D721Med (cell line): ENCODE measurements at places on chromosomes 2 and 18.

- no peak for DNase-seq
These were observed 56.0 kb downstream of the TRAPPC12 start for GRCh38 chr2:3435445-3435844.

- DNase-seq, result no peak
These were observed 37.0 kb upstream of the GRHL1 start for GRCh38 chr2:9914384-9915065.

GRCh38 chr2:98281607-98282006 is 64.6 kb upstream of the CNGA3 start:
- no peak for DNase-seq

DNA sequence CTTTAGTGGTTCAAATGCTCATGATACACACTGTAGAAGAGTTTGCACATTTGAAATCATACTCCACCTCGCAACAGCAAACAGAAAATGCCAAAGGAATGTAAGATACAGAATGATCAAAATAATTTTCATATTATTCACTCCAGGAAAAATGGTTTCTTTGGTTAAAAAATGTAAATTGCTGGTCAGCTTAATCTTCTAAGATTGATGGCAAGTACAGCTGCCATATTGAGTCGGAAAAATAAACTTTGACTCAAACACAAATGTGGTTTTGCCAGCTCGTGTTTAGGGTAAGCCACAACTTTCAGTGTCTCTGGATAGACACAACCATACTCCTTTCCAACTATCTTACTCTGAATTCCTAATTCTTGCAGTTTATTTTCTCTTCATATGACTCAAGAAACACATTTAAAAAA is 154.9 kb upstream of the SMIM21 start:
- DNase-seq, result no peak

DNA sequence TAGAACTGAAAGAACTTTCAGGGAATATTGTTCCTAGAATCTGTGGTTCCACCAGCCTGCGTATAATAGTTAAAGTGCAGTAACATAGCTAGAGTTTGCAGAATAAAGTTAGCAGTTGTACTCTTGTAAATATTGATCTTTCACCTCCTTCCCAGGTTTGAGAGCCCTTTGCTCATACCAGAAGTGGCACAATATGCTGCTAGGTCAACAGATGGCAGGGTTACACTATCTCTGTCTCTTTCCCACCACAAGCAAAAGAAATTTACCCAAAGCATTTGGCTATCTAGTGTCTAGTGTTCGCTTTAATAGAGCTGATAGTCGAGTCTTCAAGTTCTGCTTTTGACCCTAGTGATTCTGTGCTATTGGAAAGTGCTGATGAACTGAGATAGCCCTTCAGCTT is 119.0 kb upstream of the KLHL14 start:
- DNase-seq, result no peak

GRCh38 chr2:54636415-54637139 is 86.9 kb upstream of the EML6 start:
- no peak for DNase-seq

DNA sequence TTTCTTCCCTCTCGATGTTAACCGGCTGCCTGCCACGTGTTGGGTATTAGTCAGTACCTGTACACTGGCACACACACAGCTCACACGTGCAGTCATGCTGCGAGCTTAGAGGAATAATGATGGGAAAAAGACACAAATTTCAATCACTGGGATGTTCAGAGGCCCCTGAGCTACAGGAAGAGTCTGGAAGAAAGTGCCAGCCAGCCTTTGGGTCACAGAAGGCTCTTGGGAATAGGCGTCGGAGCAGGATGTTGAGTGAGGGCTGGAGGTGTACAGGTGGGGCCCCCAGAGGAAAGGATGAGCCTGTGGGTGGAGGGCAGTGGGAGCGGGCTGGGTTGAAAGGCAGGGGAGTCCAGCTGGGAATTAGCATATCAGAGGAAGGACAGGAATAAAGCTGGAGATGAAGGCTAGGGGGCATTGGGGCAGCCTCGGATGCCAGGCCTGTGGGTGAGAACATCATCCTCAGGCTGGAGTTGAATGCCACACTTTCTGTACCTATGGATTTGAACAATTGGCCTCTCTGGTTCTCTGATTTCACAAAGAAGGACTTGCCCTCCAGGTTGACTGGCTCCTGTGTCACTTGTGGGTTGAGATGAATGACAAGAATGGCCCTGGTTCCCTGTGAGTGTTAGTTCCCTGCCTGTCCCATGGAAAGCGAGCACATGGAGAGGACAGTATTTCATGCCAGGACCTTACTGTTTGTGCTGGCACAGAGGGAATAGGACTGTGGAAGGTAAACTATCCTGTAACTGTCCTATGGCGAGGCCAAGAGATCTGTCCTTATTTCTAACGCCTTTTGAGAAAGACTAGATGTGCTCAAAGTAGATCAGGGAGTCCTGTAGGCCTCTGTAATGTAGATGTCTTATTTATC is 40.6 kb downstream of the GREB1 start:
- no peak for DNase-seq

GRCh38 chr2:96498021-96498431 is 7.1 kb downstream of the NEURL3 start:
- DNase-seq, result no peak

- DNase-seq, result no peak
These were observed 79.0 kb downstream of the LBH start for GRCh38 chr2:30310371-30310770.

GRCh38 chr2:187546762-187547333 is 7.4 kb downstream of the TFPI start:
- no peak for DNase-seq

GRCh38 chr18:47265197-47265596 is 13.7 kb upstream of the SKOR2 start:
- DNase-seq, result no peak

DNA sequence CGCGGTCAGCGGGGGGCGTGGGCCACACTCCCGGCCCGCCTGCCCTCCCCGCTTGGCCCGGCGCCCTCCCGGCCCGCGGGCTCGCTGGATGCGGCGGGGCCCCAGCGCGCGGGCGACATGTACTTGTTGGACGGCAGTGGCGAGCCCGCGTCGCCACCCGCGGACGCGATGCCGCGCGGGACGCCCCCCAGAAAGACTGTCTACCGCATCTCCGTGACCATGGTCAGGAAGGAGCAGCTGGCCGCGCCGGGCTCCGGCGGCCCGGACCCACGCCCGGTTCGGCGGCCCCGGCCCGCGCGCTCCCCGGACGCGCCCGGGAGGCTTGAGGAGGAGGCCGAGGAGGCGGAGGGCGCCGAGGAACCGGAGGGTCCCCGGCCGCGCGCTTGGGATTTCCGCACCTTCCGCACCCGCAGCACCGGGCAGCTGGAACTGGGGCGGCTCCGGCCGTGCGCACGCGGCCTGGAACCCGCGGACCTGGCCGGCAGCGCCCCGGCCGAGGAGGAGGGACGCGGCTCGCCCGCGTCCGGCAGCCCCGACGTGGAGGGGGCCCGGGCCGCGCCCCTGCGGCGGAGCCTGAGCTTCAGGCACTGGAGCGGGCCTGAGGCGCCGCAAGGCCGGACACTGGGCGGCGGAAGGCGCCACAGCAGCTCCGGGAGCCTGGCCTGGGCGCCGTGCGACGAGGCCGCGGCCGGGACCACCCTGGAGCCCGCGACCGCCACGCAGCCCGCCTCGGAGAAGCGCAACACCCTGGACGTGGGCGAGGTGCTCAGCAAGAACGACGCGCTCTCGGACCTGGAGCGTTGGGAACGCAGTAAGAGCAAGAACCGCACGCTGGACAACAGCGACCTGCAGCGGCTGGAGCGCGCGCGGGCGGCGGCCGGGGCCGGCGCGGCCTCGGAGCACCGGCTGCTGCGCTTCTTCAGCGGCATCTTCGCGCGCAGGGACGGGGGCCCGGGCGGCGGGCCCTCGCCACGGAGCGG is 176.4 kb downstream of the AGAP1 start:
- no peak for DNase-seq

- no peak for DNase-seq
These were observed 61.0 kb downstream of the RPL37A start for GRCh38 chr2:216559625-216560156.

GRCh38 chr18:65623676-65624075 is 127.1 kb upstream of the CDH7 start:
- DNase-seq, result no peak

DNA sequence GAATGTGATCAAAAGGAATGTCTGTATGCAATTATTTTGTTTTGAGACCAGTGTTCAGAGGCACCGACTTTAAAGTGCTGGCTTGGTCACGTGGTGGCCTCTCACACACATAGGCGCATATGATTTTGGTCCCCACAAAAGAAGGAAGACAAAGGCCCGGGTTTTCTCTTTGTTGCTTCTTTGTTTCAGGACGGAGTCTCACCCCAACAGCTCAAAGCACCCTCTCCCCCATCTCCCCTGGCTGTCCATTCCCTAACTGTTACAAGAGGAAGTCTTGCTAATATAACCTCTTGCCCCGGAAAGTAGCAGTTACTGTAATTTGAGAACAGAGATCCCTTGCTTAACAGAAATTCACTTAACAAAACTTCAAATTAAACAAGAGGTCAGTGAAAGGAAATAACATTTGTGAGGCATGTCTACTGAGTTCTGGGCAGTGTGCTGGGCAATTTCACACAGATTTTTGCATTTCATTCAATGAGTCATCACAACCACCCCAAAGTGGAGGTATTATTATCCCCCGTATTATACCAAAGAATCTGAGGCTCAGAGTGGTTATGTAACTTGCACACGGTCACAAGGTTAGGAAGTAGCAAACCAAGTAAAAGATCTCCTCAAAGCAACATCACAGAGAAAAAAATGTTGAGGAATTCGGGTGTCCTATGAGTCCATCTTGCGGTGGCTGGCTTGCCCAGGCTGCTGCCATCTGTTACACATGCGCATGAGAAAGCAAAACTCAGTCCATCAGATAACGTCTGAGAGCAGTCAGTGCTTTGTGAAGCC is 75.8 kb downstream of the SDC1 start:
- no peak for DNase-seq

GRCh38 chr2:160258492-160258805 is 58.4 kb upstream of the ITGB6 start:
- no peak for DNase-seq

- DNase-seq, result no peak
These were observed 221.3 kb downstream of the FHOD3 start for GRCh38 chr18:36518839-36519238.

- no peak for DNase-seq
These were observed 259.4 kb upstream of the GULP1 start for GRCh38 chr2:188032306-188032705.

GRCh38 chr18:48093104-48093503 is 162.6 kb upstream of the SMAD2 start:
- no peak for DNase-seq

- DNase-seq, result no peak
These were observed 376.0 kb downstream of the DCC start for GRCh38 chr18:52715991-52716390.

- no peak for DNase-seq
These were observed 39.9 kb upstream of the HAAO start for GRCh38 chr2:42832289-42832634.

- no peak for DNase-seq
These were observed 389.5 kb downstream of the MTX2 start for GRCh38 chr2:176658708-176659107.
